Stimulated activated CD8-positive, alpha-beta memory T cell treated with anti-CD3 and anti-CD28 coated beads, Interleukin-15, amount 100 ng/mL, for 48 hours (primary cell): ENCODE measurements at places on chromosomes 11 and 22.

GRCh38 chr11:73547706-73548595 lies 50.0 kb downstream of the FAM168A start:
- DNase-seq = no peak

GRCh38 chr11:70298243-70298915 lies 27.9 kb downstream of the PPFIA1 start:
- no peak for DNase-seq

DNA sequence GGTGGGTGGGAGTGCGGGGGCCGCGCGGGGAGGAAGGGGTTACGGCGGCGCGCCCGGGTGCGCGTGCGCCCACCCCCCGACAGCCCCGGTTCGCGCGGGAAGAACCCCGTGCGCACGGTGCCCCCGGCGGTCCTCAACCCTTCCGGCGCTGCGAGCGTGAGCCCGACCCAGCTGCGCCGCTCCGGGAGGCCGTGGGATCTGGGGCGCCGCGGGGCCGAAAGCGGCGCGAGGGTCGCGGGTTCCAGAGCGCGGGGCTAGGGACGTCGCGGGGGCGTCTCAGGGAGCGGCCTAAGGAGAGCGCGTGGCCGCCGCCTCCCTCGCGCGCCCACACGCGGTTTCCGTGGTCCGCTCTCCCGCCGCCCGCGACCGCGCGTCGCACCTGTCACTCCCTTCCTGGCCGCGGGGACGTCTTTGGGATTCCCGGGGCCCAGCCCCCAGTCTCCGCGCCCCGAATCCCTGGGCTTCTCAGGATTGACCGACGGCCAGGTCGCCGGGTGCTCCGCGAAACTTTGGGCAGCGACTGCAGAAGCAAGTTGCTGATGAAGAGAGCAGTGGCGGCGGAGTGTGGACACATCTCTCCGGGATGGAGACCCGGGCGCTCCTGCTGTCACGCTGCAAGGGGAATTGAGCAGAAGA lies 582 bp downstream of the SREBF2 start:
- peak; percentile 35 for DNase-seq

GRCh38 chr11:66190786-66191185 lies 77.7 kb upstream of the RAB1B start:
- no peak for DNase-seq

- no peak for DNase-seq
Measured at GRCh38 chr11:112156956-112157766, 6.7 kb downstream of the IL18 start.

DNA sequence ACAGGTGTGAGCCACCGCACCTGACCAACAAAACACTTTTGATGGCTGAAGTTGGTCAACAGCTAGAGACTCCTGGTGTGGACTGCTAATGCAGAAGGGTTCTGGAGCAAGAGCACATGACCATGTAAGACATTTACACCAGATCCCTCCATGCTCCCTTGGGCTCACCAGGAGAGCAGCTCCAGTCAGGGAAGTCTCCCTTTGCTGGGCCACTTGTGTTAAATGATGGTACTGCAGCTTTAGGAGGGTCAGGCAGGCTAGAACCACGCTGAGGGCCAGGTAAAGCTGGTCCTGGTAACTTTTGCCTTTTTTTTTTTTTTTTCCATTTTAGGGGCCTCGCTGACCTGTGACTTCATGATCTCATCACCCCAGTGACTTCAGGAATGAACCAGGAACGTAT lies 146.4 kb downstream of the FBXO7 start:
- no peak for DNase-seq

DNA sequence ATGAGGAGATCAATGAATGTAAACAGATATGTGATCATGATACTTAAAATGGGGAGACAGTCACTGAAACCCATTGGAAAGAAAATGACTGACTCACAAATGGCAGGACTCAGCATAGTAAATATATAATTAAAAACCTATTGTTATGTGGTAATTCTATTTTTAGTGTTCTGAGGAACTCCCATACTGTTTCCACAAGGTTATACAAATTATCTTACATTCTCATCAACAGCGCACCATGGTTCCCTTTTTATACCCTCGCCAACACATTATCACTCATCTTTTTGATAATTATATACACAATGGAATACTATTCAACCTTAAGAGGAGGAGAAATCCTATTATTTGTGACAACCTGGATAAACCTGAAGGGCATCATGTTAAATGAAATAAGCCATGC lies 17.1 kb downstream of the OR5B21 start:
- DNase-seq = no peak

DNA sequence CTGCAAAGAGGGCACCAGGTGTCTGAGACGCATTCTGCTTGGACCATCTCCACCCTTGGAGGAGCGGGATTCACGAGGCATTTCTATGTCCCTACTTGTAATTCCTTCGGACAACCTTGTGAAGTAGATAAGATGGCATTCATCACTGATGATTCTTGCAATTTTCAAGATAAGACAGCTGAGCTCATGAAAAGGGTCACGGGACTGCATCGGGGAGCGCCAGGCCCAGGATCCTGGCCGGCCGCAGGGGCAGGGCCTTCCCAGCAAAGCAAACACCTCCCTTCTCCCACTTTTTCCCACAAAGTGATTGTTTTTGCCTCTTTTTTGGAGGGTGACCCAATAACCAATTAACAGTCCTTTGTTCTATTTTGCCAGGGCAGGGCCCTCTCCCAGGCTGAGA lies 8.4 kb downstream of the LIF start:
- DNase-seq = no peak

GRCh38 chr11:502288-503178 lies 4.5 kb downstream of the RNH1 start:
- DNase-seq = no peak

DNA sequence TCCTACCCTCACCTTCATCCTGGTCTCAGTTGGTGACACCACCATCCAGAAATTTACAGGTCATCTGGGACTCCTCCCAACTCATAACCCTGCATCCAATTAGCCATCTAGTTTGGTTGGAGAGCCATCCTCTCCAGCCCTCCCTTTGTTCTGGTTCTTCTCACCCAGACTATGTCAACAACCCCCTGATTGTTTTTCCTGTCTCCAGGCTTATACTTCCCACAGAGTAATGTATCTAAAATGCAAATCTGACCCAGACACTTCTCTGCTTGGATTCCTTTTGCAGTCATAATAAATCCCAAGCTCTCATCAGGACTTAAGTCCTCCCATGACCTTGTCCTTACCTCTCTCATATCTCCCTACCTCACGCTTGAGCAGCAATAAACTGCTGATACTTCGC lies 3.0 kb downstream of the TTC12 start:
- DNase-seq = no peak

GRCh38 chr11:2837096-2837601 lies 48.4 kb downstream of the CDKN1C start:
- DNase-seq = no peak

- peak; percentile 57 for DNase-seq
Measured at GRCh38 chr11:61897387-61898246, 6.3 kb upstream of the FADS3 start.

DNA sequence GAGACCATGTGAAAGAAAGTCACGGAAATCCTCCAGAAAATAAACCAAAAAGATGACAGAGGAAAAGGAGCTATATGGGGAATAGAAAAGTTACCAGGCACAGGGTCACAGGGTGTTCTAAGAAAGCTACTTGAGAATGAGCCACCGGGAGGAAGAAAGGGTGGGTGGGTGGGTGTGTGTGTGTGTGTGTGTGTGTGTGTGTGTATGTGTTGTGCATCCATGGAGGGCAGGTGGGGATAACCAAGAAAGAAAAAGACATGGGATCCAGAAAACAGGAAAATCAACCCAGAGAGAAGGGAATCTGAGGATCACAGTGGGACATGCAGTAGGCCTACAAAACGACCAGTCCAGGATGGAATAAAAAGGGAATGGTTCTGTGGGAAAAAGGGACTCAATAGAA lies 3.7 kb downstream of the APOL2 start:
- DNase-seq = no peak

- no peak for DNase-seq
Measured at GRCh38 chr22:42068291-42068690, 2.3 kb downstream of the NAGA start.

GRCh38 chr11:17604201-17604914 lies 57.3 kb downstream of the OTOG start:
- no peak for DNase-seq

DNA sequence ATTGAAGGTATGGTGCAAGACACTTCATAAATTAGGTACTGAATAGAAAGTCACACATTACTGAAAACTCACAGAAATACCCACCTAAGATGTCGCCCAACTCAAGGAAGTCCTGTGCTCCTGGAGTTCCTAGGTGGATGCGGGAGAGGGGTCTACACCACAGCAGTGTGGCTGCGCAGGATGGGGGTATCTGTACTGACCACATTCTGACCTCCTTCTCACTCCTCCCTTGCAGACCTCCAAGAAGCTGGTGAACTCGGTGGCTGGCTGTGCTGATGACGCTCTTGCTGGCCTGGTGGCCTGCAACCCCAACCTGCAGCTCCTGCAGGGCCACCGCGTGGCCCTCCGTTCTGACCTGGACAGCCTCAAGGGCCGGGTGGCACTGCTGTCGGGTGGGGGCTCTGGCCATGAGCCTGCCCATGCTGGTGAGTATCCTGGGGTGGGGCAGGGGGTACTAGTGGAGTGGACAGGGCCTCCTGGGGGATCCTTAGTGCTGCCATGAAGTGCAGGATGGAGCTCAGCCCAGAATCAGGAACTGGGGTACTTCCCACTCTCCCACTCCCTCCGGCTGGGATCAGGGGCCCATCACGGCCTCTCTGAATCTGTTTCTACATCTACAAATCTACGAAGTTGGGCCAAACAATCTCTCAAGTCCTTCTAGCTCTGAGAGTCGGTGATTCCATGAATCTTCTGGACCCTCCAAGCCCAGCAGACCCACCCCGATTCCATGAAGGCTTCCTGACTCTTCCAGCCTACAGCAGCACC lies 4.9 kb downstream of the TKFC start:
- no peak for DNase-seq

DNA sequence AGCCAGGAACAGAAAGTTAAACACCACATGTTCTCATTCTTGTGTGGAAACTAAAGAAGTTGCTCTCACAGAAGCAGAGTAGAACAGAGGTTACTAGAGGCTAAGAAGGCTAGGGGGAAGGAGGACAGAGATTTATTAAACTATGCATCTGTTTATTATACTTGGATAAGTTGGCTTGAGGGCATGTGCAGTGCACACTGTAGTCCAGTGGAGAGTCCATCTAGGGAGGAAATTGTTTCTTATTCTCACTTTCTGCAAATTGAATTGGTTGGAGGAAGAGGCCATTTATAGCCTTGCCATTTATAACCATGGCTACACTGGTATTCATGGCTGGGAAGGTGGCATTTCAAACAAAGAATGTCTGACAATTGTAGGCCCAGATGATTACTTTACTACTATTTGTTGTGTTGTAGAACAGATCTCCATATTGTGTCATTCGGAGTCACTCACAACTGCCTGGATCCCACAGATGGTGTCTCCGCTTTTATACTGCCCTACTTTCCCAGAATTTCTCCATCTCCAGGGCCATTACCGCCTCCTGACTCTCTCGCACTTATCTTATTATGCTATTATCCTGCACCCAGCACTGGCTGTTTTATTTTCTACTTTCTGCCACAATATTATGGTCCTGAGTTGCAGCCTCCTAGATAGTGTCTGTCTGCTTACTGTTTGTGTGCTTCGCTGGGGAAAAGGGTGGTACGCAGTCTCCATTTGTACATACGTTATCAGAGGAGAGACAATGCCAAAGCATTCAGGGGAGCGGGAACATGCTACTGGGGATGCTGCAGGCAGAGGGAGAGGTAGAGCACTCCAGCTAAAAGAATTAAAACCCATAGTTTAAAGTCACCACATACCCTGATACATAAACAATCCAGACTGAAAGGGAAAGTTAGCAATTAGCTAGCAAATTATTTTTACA lies 169.3 kb upstream of the BLID start:
- DNase-seq = no peak

DNA sequence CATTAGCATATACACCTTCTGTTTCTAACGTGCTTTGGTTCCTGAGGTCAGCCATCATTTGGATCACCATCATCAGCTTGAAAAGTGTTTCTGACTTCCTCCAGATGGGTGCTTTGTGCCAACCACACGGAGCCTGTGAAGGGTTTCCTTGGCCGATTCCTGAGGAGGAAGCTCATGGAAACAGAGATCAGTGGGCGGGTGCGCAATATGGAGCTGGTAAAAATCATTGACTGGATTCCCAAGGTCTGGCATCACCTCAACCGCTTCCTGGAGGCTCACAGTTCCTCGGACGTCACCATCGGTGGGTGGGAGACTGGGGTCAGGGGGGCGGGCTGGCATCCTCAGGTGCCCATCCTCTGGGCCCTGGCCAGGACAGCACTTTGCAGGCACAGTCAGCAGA lies 54.8 kb downstream of the DBX1 start:
- DNase-seq = no peak

DNA sequence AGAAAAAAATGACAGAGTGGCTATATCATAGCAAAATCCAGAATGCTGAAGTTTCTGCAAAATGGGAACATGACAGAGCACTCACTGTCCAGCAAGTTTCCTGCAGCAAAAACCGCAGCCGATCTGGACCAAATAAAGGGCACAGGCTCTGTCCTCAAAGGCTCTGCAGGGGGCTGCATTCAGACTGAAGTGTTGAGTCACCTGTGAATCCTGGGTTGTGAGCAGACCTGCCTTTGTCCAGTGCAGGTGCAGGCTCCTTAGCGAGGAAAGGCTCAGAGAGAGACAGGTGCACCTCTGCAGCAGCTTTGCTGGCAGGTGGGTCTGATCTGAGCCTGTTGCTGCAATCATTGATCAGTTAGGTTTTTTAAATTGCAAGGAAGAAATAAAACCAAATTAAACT lies 29.3 kb upstream of the NFAM1 start:
- no peak for DNase-seq

- no peak for DNase-seq
Measured at GRCh38 chr11:32033491-32033890, 57.4 kb upstream of the RCN1 start.

DNA sequence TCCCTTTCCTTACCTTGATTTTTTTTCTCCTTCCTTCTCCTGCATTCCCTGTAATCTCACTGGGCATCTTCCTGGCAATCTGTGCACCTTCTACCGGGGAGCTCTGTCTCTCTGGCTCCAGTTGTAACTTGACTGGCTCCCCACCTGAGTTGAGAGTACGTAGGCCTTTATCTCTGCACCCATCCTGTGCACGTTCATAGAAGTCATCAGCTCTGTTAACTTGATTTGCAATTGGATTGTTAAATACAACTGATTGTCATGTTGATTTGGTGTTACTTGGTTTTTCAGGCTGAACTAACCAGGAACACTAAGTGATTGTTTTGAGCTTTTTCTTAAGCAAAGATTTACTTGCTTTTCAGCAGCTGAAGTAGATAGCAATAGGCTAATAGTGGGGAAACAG lies 11.8 kb downstream of the SWAP70 start:
- DNase-seq = no peak

GRCh38 chr11:27754035-27755017 lies 54.1 kb upstream of the BDNF start:
- no peak for DNase-seq

DNA sequence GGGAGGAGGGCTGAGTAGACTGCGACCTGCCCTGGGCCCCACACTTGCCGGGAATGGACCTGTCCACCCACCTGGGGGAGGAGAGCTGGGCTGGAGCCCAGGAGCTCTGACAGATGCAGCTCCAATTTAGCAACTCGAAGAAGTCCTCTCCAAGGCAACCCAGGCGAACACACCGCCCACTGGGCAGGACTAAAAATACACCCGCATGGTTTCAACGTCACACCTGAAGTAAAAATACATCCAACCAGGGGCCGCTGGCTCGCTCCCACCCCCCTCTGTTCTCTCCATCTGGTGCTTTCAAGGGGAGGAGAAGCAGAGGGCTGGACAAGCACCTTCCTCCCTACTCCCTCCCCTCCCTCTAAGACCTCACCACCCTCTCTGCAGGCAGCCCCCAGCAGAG lies 119.9 kb downstream of the FEZ1 start:
- no peak for DNase-seq
